ENCODE measurements at places on chromosomes 16 and 17. TPM values are rescaled to one million over a fixed set of nuclear protein-coding genes. Genes with fewer than 3 reads are reported as not detected.

The WNK4 gene
- total RNA-seq = 5.8 TPM

GRCh38 chr17:43171586-43172487, 823 bp downstream of the NBR1 start:
- DNase-seq = no peak

- no peak for DNase-seq
These were observed 4.3 kb upstream of the KANSL1 start for GRCh38 chr17:46197530-46197929.

DNA sequence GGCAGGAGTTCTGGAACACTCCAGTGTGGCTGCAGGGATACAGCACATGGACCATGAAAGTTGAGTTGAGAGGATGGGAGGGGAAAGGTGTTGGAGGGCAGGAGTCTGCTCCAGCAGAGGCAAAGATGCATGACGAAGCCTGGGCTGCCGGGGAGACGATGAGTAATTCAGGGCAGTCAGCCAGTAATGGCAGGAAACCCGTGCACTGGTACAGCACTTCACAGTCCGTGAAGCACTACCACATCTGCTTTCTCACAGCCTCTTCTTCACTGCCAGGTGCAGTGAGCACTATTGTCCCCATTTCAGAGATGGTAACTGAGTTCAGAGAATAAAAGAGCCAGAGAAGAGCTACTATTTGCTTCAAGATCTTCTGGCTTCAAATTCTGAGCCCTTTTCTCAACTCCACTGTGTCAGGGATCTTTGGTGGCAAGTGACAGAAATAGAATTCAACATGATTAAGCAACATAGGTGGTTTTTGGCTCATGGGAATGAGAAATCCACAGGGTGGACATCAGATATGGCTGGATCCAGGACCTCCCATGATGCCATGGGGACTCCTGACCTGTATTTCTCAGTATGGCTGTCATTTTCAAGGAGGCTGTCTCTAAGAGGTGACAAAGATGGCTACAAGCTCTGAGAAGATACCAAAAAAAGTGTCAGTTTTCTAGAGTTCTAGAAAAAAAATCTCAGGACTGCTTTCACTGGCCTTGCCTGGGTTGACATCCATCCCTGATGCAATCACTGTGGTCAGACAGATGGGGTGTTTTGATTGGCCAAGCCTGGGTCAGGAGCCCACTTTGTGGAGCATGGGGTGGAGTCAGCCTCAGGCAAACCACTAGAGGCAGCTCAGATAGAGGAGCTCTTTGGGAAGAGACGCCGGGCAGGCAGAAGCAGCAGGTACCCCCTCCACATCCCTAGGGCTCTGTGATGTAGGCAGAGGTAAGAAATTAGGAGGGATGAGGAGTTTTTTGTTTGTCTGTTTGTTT, 24.7 kb downstream of the IL21R start:
- peak; percentile 6 for DNase-seq

Data from progenitor cell of endocrine pancreas (in vitro differentiated cells).